Stimulated activated CD8-positive, alpha-beta memory T cell treated with anti-CD3 and anti-CD28 coated beads, Interleukin-4, amount 100 ng/mL, for 4 hours (primary cell): ENCODE measurements at places on chromosomes 2 and 18.

DNA sequence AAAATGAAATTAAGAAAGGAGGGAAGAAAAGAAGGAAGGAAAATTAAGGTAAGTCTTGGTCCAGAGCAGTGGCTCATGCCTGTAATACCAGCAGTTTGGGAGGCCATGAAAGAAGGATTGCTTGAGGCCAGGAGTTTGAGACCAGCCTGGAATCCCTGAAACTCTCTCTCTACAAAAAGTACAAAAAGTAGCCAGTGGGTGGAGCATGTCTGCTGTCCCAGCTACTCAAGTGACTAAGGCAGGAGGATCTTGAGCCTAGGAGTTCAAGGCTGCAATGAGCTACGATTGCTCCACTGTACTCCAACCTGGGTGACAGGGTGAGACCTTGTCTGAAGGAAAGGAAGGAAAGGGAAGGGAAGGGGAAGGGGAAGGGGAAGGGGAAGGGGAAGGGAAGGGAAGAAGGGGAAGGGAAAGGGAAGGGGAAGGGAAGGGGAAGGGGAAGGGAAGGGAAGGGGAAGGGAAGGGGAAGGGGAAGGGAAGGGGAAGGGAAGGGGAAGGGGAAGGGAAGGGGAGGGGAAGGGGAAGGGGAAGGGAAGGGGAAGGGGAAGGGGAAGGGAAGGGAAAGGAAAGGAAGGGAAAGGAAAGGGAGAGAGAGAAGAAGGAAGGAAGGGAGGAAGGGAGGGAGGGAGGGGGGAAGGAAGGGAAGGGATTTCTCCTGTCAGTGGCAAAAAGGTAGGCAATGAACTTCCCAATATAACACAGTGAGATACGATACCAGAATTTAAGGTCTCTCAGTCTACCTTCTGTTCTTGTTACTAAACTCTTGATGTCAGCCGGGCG is 412.8 kb downstream of the CMPK2 start:
- DNase-seq = no peak

DNA sequence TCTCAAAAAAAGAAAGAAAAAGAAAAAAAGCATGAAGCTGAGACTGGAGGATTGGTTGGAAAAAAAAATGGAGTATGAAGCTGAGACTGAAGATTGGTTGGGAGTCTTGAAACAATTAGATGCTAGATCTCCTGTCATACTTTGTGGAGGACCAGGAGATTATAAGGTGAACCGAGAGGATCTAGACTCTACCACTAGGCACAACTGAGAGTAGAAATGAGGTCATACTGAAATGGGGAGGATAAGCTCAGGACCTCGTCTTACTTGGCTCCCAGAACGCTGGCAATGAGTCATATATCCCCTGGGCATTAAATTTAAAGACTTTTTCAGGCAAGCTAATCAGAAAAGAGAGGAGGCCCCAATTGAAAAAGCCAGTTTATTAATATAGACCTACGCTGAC is 3.3 kb upstream of the ORC2 start:
- DNase-seq = no peak

GRCh38 chr2:28642796-28643195 is 108.8 kb upstream of the PPP1CB start:
- no peak for DNase-seq

GRCh38 chr2:216615298-216616082 is 17.7 kb upstream of the IGFBP2 start:
- no peak for DNase-seq

DNA sequence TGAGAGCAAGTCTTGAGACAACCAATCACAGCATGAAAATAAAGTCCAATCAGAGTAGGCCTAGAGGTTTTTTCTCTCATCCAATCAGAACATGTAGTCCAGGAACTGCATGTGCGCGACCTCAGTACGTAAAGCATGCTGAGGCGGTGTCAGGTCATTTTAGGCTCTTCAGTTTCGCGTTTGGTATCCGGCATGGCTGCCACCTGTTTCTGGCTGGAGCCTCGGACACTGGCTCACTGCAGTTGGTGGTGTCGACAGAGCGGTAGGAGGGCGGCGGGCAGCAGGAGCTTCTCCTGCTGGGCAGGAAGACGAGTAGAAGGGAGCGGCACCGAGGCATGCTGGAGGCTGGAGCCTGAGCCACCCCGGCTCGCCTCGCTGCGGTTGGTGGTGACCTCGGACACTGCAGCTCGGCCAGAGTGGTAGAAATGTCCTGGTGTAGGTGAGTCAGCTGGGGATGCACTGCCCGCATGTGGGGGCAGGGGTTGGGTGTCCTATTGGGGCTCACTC is 15.8 kb downstream of the CCDC74A start:
- no peak for DNase-seq

GRCh38 chr18:43081396-43081795 is 34.1 kb downstream of the RIT2 start:
- DNase-seq = no peak

- DNase-seq = no peak
These were observed 159.5 kb upstream of the ZNF516 start for GRCh38 chr18:76654577-76654976.

DNA sequence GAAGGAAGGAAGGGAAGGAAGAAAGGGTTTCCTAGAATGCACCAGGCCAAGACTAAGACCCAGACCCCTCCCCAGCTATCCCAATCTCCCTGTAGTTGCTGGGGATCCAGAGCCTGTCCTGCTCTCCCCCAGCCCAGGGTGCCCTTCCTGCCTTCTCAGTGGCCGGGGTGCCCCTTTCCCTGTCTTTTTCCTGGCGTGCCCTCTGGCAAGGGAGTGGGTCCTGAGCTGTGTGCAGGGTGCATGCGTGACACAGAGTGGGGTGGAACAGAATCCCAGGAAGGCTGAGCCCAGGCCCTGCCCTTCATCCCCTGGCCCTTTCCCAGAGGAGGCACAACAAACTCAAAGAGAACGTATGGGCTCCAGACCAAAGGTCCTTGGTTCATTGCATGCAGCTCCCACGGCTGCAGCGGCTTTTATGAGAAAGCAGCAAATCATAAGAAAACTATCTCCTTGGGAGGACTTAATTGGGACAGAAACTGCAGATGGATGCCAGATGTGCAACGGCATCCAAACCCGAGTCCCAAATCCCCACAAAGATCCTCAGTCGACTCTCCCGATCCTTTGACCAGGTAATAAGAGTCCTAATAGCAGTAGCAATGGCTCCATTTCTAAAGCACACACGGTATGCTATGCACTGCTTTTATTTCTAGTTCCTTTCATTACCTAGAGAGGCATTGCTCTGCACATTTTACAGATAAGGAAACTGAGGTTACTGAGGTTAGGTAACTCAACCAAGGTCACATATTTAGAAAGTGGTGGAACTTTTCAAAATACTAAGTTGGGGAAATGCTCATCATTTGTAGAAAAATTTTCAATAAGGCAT is 12.7 kb upstream of the ARID5A start:
- DNase-seq = no peak

- DNase-seq = no peak
These were observed 20.2 kb upstream of the EMILIN2 start for GRCh38 chr18:2826581-2826980.

DNA sequence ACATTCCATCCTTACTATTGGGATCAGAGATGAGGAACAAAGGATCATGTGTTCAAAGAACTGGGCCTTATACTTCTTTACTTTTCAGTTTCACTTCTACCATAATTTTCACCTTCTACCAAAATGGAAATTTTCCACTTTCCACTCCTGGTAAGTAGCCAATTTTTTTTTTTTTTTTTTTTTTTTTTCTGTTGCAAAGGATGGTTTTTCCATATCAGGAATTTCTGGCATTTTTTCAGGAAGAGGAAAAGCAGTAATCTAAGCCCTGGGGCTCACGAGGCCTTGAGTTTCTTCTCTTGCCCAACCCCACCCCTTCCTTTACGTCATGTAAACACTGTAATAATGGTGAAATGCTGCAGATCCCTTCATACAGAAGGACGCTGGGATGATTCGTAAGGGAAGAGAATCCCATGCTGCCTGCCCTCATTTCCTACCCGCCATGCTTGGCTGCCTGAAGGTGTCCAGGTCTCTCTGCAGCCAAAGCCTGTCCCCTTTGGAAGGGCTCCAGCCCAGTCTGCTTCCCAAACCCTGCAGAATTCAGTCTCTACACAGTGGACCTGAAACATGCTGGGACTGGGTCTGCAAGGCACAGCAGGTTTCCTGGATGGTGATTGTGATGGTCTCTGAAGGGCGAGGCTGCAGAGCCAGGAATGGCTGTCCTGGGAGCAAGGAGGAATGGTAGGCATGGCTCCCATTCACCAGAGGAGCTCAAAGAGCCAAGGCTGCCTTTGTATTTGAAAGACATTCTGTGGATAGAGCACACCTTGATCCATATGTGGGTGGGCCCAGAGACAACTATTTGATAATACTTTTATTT is 57.0 kb downstream of the EFR3B start:
- DNase-seq = no peak

GRCh38 chr2:167953776-167954175 is 293.6 kb downstream of the STK39 start:
- no peak for DNase-seq

DNA sequence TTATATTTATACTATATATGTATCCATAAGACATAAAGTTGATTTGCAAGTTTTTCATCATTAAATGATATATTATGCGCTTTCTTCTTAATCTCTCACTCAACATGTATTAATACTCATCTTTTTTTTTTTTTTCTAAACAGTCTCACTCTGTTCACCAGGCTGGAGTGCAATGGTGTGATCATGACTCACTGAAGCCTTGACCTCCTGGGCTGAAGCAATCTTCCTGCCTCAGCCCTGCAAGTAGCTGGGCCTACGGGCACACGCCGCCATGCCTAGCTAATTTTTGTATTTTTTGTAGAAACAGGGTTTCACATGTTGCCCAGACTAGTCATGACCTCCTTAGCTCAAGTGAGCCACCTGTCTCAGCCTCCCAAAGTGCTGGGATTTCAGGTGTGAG is 51.4 kb upstream of the MAP4K3 start:
- no peak for DNase-seq

- no peak for DNase-seq
These were observed 67.1 kb upstream of the EPAS1 start for GRCh38 chr2:46230115-46230571.

DNA sequence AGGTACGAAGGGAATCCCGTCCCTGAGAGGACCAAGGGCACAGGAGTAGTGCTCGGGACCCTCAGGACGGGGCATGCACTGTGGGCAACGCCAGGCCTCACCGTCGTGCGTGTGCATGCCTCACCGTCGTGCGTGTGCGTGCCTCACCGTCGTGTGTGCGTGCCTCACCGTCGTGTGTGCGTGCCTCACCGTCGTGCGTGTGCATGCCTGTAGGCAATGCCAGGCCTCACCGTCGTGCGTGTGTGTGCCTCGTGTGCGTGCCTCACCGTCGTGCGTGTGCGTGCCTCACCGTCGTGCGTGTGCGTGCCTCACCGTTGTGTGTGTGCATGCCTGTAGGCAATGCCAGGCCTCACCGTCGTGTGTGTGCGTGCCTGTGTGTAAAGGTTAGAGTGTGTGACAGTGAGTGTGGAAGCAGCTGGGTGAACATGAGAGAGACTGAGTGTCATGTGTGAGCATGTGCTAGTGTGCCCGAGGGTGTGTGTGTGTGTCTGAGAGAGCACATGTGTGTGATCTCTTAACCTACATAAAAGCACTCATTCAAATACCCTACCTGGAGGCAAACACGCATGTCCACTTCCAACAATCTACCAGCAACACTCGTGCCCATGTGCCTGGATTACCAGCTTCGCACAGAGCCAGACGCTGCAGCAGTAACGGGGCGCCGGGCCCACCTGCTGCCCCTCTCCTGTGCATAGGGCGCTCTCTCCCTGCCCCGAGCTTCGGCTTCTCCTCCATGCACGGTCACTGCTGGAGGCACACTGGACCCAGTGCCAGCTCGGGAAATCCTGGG is 36.3 kb downstream of the ZNF516 start:
- DNase-seq = no peak

DNA sequence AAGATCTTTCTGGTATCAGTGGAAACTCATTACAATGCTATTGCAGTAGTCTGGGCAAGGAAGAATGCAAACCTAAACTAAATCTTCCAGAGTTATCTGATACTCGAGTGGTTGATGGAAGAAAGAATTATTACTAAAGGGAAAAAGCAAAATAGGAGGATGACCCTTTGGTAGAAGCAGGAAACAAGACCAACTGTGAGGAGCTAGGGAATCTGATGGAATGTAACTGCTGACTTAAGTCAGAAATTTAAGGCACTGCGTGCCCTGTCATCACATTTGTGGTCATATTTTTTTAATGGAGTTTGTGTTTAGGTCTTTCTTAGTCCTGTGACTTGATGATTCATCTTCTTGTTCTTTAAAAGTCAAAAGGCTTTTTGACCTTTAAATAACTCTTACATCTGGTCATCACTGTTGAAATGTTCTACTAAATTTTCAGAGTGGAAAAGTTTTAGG is 36.5 kb upstream of the ARMC9 start:
- DNase-seq = no peak

GRCh38 chr2:203535078-203535783 is at the start of gene RAPH1:
RAPH1 (minus strand) TSS chr2:203535301; CDS start chr2:203495353, 39,948 bp downstream.
- DNase-seq = peak; percentile 9

GRCh38 chr18:3867864-3868311 is 417.9 kb downstream of the TGIF1 start:
- DNase-seq = no peak

- no peak for DNase-seq
These were observed 190.4 kb downstream of the MC4R start for GRCh38 chr18:60182223-60182622.

DNA sequence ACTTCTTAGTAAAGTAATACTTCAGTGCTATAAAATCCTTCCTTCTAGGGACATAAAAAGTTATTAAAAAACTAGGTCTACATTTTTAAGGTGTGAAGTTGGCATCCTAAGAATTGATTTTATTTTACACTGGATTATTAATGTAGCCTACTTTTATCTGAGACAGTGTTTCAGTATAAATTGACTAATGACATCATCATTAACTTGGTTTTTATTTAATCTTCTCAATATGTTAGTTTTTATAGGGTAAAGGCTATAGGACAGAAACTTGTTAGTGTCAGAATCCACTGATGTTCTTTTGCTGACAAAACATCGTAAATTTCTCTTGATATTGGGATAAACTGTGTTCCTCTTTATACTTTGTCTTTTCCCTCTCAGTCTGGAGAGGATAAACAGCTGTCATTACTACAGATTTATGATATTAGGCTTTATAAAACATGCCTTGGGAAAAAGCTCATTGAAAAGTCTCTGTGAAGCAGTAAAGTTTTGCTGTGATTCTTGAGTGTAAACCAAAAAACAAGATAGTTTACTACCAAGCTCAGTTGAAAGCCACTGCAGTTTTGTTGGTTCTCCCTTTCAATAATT is 569.9 kb downstream of the EPHA4 start:
- DNase-seq = no peak

DNA sequence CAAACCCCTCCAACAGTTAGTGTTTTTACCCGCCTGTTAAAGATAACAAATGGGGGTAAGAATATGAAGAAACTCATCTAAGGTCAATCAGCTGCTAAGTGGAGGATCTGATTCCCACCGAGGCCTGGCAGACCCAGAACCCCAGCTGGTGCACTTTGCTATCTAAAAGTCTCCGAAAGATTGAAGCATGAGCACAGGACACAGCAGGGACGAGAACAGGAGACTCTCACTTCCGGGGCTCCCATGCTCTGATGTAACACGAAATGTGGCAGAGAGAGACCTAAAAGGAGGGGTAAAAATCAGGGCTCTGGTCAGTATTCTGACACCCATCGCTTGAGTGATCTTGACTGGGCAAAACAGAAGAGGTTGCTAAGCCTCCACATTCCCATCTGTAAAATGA is 119.7 kb downstream of the PDCL3 start:
- no peak for DNase-seq

- no peak for DNase-seq
These were observed 113.6 kb upstream of the NXPH2 start for GRCh38 chr2:138893746-138894145.

GRCh38 chr2:86292571-86293515 is 44.6 kb downstream of the REEP1 start:
- no peak for DNase-seq
